Uterus (tissue), 4 donors: ENCODE measurements at places on chromosomes 16 and 17.

DNA sequence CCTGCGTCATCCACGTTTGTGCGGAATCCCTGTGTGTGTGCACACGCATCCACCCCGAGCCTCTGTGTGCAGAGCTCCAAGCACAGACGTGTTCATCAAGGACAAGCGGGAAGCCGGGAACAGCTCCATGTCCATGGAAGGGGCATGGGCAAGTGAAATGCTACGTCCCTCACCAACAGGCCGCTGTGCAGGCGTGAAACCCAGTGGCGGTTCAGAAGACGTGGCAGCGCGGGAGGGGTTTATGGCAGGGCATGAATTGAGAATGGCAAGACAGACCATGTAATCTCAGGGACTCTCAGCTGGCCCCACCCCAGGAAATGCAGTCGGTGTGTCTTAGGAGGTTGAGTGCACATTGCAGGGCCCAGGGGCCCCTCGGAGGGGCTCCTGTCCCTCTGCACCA is 52.7 kb downstream of the TBC1D16 start:
- DNase-seq = peak; percentile 11

- DNase-seq = no peak
Observed at GRCh38 chr16:53922807-53923571, 219.0 kb downstream of the FTO start.

- peak; percentile 71 for DNase-seq
Observed at GRCh38 chr16:49664221-49665215, 191.4 kb downstream of the ZNF423 start.

- no peak for DNase-seq
Observed at GRCh38 chr17:1322014-1322428, 42.6 kb downstream of the TRARG1 start.

DNA sequence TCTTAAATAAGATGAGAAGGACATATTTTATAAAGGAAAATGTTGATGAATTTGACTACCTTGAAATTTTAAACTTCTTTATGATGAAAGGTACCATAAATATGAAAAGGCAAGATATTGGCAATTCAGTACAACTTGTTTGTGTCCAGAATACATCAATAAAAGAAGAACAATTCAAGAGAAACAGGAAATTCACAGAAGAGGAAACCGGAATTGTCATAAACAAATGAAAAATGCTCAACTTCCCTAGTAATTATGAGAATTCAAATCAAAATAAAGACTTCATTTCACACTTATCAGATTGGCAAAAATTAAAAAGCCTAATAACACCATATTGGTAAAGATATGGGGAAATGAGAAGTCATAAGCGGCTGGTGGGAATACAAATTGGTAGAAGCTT is 54.3 kb downstream of the WSB1 start:
- no peak for DNase-seq

DNA sequence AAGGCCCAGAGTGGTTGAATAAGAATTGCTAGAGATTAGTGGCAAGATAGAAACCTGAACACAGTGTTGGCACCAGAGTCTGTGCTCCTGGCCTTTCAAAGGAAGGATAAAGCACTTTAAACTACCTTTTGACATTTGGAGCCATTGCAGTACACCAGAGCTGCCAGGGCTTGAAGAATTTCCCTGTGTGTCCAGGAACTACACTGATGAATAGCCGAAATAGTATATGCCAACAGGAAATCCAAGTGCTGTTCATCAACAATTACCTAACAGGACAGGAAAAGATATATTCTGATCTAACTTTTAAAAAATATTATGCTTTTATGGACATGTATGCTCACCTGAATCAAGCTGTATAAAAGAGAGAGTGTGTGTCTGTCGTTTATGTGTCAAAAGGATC is 5.1 kb downstream of the HEATR6 start:
- DNase-seq = no peak

DNA sequence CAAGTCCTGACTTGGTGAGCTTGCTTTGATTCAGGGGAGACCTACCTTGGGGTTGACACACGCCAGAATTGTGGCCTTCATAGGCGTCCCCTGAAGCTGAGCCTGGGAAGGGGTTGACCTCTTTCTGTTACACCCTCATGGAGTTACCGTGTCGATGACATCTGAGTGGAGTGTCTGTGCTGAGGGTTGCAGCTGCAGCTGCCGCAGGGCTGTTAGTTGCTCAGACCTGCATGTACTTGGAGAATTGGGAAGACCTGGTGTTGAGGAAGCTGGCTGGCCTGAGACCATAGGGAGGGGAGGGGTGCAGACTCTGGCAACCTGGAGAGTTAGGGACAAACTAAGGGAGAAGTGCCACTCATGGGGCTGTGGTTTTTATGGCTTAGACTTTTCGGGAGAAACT is 9.6 kb downstream of the GSE1 start:
- DNase-seq = no peak

GRCh38 chr17:37642681-37643080 is 565 bp downstream of the DDX52 start:
- DNase-seq = no peak

GRCh38 chr16:27430923-27431484 is 29.0 kb downstream of the IL21R start:
- no peak for DNase-seq

- no peak for DNase-seq
Observed at GRCh38 chr16:3573146-3573815, 3.9 kb downstream of the NLRC3 start.

DNA sequence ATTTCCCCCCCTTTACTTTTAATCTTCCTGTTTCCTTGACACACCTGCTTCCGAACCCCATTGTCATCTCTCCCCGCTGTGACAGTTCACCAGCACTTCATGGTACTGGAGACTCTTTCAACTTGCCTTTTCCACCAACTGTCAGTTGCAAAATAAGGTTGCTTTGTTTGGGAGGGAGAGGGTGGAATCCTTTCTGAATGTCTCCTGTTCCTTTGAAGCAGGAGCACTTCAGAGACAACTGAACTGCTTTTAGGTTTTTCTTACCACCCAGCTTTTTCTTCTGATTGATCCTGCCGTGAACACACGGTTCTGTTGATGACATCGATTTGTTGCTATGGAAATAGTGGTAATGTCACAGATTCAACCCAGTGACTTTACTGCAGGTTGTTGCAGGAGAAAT is 42.0 kb downstream of the RPA1 start:
- no peak for DNase-seq

DNA sequence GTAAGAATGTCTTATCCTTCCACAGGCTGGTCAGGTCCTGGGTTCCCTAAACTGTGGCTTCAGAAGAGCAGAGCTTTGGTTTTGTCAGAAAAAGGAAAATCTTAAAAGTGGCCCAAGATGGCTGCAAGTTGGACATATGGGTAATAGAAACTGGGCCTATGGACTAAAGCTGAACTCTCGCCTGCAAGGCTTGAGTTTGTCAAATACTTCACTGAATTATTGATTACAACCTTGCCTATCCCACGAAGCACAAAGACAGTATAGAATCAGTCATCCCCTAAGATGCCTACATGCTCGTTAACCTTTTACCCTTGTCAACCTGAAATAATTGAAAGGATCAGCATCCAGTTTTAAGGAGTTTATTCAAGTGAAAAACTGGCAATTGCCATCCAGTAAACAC is 20.7 kb downstream of the RNF112 start:
- DNase-seq = no peak

DNA sequence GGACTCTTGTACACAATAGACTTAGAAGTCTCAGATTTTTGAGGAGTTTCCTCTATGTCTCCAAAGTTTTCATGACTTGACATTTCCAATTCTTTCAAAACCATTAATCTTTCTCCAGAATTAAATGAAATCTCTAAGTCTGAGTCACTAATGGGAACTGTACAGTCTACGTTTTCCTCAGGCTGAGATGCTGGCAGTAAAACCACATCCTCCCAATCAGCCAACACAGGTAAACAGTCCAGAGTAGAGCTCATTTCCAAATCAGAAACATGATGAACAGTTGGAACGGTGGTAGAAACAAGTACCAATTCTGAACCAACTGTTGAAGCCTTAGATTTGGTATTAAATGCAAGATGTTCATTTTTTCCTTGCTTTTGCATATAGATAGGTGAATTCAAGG is 7.9 kb downstream of the ERI2 start:
- DNase-seq = no peak

DNA sequence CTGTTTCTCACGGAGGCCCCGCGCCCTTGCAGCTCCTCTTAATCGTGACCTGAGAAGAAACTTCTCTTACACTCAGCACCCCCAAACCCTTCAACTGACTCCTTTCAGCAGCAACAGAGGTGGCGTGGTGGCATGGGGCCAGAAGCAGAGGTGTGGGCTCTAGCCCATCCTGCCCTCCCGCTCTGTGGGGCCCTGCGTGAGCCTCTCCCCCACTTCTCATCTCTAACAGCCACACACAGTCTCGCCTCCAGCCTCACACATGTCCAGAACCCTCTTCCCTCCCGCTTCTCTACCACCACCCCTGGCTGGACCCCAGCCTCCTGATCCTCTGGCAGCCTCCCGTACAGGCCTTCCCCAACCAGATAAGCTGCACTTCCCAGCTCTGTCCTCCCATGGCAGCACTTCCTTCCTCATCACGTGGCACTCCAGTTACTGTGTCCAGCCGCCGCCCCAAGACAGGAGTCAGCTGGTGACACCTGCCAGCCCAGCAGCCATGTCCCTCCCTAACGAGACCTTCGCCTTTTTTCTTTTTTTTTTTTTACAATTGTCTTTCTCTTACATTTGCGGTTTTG is 30.5 kb downstream of the NSMCE1 start:
- DNase-seq = peak; percentile 26

DNA sequence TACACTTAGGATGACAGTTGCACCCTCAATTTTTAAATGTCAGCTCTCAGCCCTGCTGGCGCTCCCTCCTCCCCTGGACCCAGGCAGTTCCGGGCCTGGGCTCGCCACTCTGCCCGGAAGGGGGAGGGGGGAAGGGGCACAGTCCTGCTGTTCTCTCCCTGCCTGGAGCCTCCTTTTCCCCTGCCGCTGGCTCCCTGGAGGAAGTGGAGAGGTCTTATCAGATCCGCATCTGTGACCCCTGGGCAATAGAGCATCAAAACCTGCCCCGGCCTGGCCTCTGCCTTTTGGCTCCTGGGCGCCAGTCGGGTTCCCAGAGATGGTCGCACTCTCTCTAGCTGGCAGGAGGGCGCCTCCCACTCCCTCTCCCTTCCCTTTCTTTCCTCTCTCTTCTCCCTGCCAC is 149.3 kb downstream of the IRF8 start:
- no peak for DNase-seq

DNA sequence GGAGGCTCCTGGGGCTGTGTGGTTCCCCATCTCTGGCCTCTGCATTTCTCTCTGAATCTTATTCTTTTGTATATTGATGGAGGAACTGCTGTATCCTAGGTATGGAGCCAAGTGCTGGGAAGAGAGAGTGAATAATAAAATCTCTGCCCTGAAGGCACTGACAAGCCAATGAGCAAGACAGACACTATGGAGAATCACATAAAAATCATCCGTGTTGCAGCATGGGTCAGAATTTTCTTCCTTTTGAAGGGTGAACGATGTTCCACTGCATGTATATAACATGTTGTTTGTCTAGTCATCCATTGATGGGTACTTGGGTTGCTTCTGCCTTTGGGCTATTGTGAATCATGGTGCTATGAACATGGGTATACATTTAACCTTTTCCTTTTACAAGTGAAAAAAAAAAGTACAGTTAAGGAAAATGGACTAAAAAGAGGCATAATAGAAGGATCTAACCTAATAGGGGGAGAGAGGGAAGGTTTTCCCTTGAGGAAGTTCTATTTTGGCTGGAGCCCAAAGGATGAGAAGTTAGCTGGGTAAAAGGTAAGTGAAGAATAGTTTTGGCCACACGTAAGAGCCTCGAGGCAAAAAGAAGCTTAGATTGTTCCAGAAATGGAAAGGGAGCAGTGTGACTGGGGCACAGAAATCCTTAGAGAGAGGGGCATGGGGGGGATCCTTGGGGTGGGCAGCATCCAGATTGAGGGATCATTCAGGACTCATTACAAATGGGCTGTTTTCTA is 32.3 kb upstream of the GNA13 start:
- no peak for DNase-seq

GRCh38 chr16:23406546-23407240 is 46.3 kb downstream of the COG7 start:
- DNase-seq = no peak

- DNase-seq = no peak
Observed at GRCh38 chr17:2361010-2361760, 23.9 kb downstream of the SGSM2 start.

DNA sequence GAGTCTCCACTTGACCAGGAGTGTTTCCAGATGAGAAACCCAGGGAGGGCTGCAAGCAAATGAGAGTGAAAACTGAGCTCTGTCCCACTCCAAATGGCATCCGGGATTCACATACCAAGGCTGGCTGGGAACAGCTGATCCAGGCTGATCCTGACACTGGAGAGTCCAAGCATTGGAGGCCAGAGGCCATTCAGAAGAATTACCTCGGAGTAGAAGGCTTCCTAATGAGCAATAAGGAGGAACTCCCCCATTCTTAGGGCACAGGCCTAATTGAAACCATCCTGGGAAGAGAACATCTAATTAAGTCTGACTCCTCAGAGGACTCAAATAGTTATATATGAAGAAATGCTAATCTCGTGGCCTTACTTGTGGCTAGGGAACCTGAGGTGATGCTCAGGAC is 142.8 kb downstream of the PRKCA start:
- DNase-seq = no peak

- peak; percentile 65 for DNase-seq
Observed at GRCh38 chr17:77475016-77475976, 334.5 kb downstream of the SEC14L1 start.

- no peak for DNase-seq
Observed at GRCh38 chr17:40436636-40437035, 6.6 kb upstream of the IGFBP4 start.

DNA sequence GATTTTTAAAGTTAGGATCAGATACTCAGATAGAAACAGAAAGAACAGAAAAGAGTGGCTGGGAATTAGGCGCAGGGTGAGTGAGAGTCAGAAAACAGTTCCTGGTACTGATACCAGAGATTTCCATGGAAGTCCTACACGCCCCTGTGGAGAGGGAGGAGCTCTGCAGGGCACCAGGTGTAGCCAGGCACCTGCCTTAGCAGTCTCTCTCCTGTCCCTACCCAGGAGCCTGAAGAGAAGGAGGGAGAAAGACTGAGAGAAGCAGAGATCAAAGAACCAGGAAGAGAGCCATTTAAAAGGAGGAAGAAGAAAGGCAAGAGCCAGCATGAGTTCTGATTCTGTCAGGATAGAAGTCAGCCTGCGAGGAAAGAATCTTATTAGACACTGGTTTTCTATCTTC is 65.0 kb downstream of the CBLN1 start:
- DNase-seq = no peak
